ENCODE measurements at places on chromosomes 4 and X. TPM values are rescaled to one million over a fixed set of nuclear protein-coding genes. Genes with fewer than 3 reads are reported as not detected.

DNA sequence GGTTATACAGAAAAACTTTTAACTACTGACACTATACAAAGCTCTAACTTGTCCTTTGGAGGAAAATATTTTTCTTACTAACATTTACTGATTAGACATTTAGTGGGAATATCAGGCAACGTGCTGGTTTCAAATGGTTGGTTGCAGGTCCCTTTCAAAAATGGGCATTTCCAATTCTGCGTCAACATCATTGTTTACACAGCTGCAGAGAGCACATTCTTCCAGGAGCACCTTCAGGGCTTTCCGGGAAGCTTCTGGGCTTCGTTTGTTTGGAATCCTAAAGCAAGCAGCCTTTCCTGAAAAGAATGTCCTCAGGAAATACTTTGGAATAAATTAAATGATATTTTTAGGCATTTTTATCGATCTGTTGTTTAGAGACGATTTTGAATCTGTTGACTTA, 289.7 kb downstream of the TRIML1 start:
- DNase-seq, result peak; percentile 64
- no peaks in the 10 kb centered on the region for H3K36me3 ChIP-seq
- H3K4me3 ChIP-seq, result no peak overlapping the region
- H3K27ac ChIP-seq, result no peak overlapping the region

GRCh38 chr4:86416081-86416480, 56.2 kb upstream of the MAPK10 start:
- no peaks in the 10 kb centered on the region for H3K4me1 ChIP-seq
- no peaks in the 10 kb centered on the region for H3K27me3 ChIP-seq
- no peak for DNase-seq

DNA sequence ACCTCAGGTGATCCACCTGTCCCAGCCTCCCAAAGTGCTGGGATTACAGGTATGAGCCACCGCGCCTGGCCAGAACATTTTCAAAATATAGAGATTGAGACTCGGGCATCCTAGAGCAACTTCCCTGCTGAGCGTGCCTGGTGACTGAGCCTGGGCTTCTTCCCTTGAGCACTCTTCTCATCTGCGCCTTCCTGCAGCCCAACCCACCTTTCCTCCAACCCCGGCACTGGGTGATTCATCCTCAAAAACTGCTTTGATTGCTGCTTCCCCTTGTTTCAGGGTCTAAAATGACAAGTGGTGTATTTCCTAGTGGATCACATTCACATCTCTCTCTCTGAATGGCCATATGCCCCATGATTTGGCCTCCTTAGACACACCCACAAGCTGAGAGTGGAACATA, 37.8 kb downstream of the PHKA2 start:
- H3K27me3 ChIP-seq, result no peaks in the 10 kb centered on the region
- H3K4me1 ChIP-seq, result no peaks in the 10 kb centered on the region
- H3K27ac ChIP-seq, result no peak overlapping the region
- no peak for DNase-seq
- no peaks in the 10 kb centered on the region for H3K36me3 ChIP-seq

- no peaks in the 10 kb centered on the region for H3K27me3 ChIP-seq
- no peaks in the 10 kb centered on the region for H3K36me3 ChIP-seq
- no peak for DNase-seq
Observed at GRCh38 chr4:100786481-100786880, 268.7 kb upstream of the EMCN start.

DNA sequence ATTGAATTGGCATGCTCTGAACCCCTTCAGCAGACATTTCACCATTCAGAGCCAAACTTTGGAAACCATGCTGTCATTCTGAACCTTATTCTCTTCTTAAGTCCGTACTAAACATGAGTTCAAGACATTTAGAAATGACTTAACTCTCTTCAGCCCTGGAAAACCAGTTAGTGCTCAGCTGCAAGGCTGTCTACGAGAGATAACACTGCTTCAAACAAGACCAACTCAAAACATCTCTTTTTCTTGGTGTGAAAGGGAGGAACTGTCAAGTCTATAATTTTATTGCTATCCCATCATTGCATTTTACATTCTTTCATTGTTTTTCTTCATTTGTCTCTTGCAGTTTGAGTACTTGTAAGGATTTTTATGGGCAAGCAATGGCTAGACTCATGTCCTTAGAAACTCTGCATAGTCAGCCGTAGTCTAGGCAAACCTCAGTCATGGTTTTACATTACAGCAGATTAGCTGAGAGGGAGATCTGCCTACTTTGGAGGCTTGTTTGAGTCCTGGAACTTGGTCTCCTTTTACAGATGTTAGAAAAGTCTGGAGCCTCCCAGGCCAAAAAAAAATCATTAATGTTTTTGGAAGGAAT, 120.6 kb upstream of the JADE1 start:
- H3K4me1 ChIP-seq, result no peaks in the 10 kb centered on the region
- no peaks in the 10 kb centered on the region for H3K27me3 ChIP-seq
- no peak for DNase-seq
- no peaks in the 10 kb centered on the region for H3K36me3 ChIP-seq
- H3K27ac ChIP-seq, result no peak overlapping the region

DNA sequence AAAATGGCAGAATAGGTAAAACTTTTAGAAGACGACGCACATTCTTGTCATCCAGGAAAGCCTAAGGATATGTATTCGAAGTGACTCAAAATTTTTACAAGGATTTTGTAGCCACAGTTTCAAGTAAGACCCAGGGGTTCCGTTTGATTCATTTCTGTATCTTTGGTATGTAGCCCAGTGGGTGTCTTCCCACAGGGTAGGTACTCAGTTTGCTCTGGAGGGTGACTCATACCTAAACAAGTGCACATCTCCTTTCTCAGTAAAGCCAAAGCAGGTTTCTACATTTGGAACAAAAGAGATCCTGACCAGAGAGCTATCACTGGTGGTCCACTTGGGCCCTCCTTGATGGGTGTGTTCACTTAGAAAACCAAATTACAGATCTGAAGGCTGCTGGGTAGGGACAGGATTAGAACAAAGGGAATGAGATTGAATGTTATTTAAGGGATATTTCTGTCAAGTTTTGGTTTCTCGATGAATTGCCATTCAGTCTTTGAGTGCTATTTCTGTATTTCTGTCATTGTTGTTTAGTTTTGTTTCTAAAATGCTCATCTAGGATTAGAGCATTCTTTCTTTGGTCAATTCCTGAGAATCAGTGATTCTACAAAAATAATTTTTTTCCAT, 56.1 kb downstream of the PLS3 start:
- H3K4me3 ChIP-seq, result no peak overlapping the region
- DNase-seq, result no peak
- H3K36me3 ChIP-seq, result no peaks in the 10 kb centered on the region
- peaks cover 20% of the 10 kb centered on the region for H3K27me3 ChIP-seq

- no peaks in the 10 kb centered on the region for H3K27me3 ChIP-seq
- no peak overlapping the region for H3K4me3 ChIP-seq
- H3K4me1 ChIP-seq, result no peaks in the 10 kb centered on the region
Observed at GRCh38 chrX:109847257-109848187, 114.5 kb upstream of the ACSL4 start.

DNA sequence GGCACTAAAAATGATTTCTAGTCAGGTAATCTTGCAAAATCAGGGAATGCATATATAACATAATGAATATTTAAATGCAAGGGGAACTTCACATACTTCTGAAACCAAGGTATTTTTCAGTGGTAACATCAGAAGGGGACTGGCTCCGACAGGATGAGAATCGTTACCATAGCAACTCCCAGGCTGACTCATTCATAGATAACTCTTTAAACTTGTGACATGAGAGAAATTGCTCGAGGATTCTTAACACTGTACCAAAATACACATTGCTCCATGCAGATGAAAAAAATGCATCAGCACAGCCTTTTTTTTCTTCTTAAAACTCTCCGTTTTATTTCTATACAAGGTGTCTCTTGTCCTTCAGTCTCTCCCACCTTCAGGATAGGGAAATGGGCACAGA, 114.3 kb downstream of the GABRB1 start:
- no peak overlapping the region for H3K27ac ChIP-seq
- no peaks in the 10 kb centered on the region for H3K36me3 ChIP-seq
- no peak overlapping the region for H3K4me3 ChIP-seq
- DNase-seq, result no peak
- H3K4me1 ChIP-seq, result no peaks in the 10 kb centered on the region

DNA sequence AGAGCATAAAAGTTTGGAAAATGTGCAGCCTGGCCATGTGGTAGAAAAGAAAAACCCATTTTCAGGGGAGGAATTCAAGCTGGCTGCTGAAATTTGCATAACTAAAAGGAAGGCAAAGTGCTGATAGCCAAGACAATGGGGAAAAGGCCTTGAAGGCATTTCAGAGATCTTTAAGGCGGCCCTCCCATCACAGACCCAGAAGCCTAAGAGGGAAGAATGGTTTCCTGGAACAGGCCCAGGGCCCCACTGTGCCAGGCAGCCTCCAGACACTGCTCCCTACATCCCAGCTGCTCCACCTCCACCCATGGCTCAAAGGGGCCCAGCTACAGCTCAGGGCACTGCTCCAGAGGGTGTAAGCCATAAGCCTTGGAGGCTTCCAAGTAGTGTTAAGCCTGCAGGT, 158.0 kb upstream of the PRDX4 start:
- H3K4me1 ChIP-seq, result peaks cover 10% of the 10 kb centered on the region
- H3K27me3 ChIP-seq, result no peaks in the 10 kb centered on the region
- no peak for DNase-seq
- no peaks in the 10 kb centered on the region for H3K36me3 ChIP-seq

- no peaks in the 10 kb centered on the region for H3K27me3 ChIP-seq
- no peak for DNase-seq
- no peak overlapping the region for H3K4me3 ChIP-seq
- no peaks in the 10 kb centered on the region for H3K4me1 ChIP-seq
- H3K36me3 ChIP-seq, result no peaks in the 10 kb centered on the region
- H3K27ac ChIP-seq, result no peak overlapping the region
Observed at GRCh38 chr4:64399313-64400109, 9.7 kb downstream of the TECRL start.

GRCh38 chr4:85132570-85132969, 166.1 kb upstream of the WDFY3 start:
- no peaks in the 10 kb centered on the region for H3K36me3 ChIP-seq
- no peaks in the 10 kb centered on the region for H3K27me3 ChIP-seq
- H3K4me1 ChIP-seq, result no peaks in the 10 kb centered on the region
- no peak overlapping the region for H3K4me3 ChIP-seq

GRCh38 chrX:139930401-139930800, 2.5 kb downstream of the ATP11C start:
- H3K4me3 ChIP-seq, result no peak overlapping the region
- H3K36me3 ChIP-seq, result no peaks in the 10 kb centered on the region
- no peak overlapping the region for H3K27ac ChIP-seq
- peaks cover 5% of the 10 kb centered on the region for H3K27me3 ChIP-seq

GRCh38 chr4:67550451-67550850, 5.1 kb upstream of the CENPC start:
- no peaks in the 10 kb centered on the region for H3K36me3 ChIP-seq
- no peak overlapping the region for H3K4me3 ChIP-seq
- no peak for DNase-seq
- no peaks in the 10 kb centered on the region for H3K27me3 ChIP-seq
- H3K27ac ChIP-seq, result no peak overlapping the region

- no peak for DNase-seq
- H3K36me3 ChIP-seq, result no peaks in the 10 kb centered on the region
- H3K4me1 ChIP-seq, result no peaks in the 10 kb centered on the region
- H3K4me3 ChIP-seq, result no peak overlapping the region
- no peak overlapping the region for H3K27ac ChIP-seq
Observed at GRCh38 chr4:95508421-95508820, 40.4 kb downstream of the UNC5C start.

Gene LDOC1
- total RNA-seq, result 6.3 TPM

Gene MAGEE1
- total RNA-seq, result 2.0 TPM

Gene PPEF2
- not detected for total RNA-seq

Gene CFP
- 0.54 TPM for total RNA-seq

Data from pancreas (tissue), 10 donors.